ENCODE measurements at places on chromosomes 2 and 18. TPM values are rescaled to one million over a fixed set of nuclear protein-coding genes. Genes with fewer than 3 reads are reported as not detected.

GRCh38 chr2:170503971-170504809 is 210.9 kb upstream of the SP5 start:
- DNase-seq, result no peak

GRCh38 chr2:50347358-50348044 is 684.4 kb downstream of the NRXN1 start:
- DNase-seq, result peak; percentile 57

GRCh38 chr2:186503827-186504606 is 18.0 kb downstream of the ZC3H15 start:
- DNase-seq, result no peak

- no peak for DNase-seq
Observed at GRCh38 chr2:43461453-43462073, 134.3 kb downstream of the THADA start.

- DNase-seq, result no peak
Observed at GRCh38 chr2:207779523-207779922, 9.8 kb upstream of the FZD5 start.

DNA sequence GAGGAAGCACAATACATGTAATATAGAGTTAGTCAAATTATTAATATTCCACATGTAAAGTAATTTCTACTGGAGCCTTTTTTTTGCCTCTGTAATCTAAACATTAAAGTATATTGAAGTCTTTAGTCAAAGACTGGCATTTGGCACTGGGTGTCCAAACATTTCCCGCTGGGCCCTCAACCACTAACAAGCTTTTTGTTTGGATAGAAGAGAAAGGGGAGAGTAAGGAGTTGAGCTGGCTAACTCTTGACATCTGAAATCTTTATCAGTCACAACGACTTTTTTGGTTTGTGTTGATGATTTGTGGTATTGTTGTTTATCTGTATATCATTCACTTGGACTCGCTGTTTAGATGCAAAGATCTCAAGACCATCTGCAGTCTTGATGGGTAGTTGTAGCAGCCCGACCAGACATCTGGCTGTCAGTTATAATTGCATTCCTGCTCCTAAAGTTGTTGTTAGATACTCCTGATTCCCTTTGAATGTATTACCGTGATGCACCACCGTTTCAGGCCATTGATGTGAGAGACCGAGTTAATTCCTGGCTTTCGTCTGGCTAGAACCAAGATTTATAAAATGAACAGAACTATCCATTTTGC is 379.6 kb downstream of the MTX2 start:
- DNase-seq, result no peak

GRCh38 chr2:172724724-172725123 is 10.9 kb upstream of the RAPGEF4 start:
- no peak for DNase-seq

DNA sequence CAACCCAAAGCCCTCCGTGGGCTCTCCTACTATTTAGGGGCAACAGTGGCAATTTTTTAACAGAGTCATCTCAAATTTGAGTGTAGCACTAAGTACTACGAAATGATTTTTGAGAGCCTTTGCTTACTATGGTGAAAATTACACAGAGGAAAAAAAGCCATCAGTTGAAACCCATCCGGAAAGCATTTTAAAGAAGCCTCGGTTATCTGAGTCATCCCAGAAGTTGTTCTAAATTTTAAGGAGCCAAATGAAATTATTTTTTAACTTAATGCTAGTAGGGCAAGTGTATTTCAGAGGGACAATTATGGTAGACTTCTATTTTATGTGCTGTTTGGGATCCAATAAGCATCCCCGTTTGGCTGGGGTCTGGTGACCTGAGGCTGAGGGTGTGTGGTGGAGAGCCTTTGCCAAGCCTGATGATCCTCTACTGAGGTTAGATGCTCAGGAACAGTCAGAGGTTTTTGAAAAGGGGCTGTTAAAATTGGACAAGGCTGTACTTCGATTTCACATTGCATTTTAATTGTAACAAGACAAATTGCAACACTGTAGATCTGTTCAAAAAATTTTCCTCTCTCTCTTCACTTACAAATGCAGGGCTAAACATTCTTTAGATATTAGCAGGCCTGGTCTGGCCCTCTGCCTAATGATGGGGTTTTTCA is 47.0 kb downstream of the RAPGEF4 start:
- DNase-seq, result no peak

DNA sequence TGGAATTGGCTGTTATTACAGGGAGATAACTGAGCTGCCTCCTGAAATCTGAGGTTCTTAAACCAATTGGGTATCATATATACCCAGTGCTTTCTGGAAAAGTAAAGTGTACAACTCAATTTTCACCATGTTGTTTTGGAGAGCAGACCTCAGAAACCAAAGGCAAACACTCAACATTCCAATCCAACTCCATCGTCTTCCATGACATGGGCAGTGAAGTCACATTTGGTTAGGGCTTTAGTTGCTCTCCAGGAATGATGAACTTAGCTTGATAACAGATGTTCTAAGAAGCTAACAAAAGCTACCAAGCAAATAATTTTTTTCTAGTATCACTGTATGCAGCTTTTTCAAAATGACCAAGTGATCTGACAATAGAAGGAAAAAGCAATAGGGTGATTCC is 107.0 kb upstream of the SLC35G4 start:
- DNase-seq, result no peak

- DNase-seq, result no peak
Observed at GRCh38 chr2:68236876-68237275, 15.5 kb downstream of the PPP3R1 start.

GRCh38 chr2:196012314-196012713 is 56.3 kb downstream of the DNAH7 start:
- DNase-seq, result no peak

- DNase-seq, result peak; percentile 68
Observed at GRCh38 chr2:235005603-235006259, 53.9 kb downstream of the SH3BP4 start.

Gene APOB
- total RNA-seq, result 0.62 TPM

Gene MFSD2B
- total RNA-seq, result not detected

Gene FRZB
- total RNA-seq, result 19.8 TPM

Gene COL3A1
- 129 TPM for total RNA-seq
